HuH-7.5 (cell line): ENCODE measurements at places on chromosomes 11 and 22.

- no peak for DNase-seq
Measured at GRCh38 chr22:47781024-47781423, 1018.6 kb downstream of the TBC1D22A start.

DNA sequence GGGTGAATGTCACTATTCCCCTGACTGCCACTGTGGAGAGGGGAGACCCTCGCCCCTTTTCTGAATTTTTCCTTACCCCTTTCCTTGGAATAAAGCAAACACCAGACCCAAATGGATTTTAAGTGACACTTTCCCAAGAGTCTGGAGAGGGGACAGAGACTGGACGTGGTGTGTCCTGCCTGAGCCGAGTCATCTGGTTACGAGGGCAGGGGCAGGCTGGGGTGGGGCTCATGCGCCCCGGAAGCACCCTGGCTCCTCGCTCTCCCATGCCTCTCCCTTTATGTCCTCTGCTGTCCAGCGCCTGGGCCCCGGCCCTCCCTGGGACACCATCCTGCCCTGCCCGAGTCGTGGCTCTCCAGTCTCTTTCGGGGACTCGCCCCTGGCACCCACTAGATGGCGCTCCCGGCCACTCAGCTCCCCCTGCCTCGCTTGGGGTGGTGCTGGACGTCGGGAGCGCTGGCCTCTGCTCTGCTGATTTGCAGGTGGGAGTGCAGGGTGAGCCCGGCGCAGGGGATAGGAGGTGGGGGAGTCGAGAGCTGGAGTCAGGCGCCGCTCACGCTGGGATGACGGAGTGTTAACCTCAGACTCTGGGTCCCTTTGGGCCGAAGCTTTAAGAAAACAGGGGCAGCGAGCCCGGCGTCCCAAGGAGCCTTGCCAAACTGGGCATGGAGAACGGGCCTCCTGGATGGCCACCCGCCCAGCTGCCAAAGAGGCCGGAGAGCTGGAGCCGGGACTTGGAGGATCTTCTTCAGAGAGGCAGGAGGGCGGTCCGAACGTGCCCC is 89.8 kb downstream of the RPS6KA4 start:
- DNase-seq, result peak; percentile 69

- DNase-seq, result no peak
Measured at GRCh38 chr11:46240371-46240770, 37.1 kb upstream of the CREB3L1 start.

GRCh38 chr22:50581031-50581949 is 1.4 kb downstream of the CHKB start:
- DNase-seq, result no peak

DNA sequence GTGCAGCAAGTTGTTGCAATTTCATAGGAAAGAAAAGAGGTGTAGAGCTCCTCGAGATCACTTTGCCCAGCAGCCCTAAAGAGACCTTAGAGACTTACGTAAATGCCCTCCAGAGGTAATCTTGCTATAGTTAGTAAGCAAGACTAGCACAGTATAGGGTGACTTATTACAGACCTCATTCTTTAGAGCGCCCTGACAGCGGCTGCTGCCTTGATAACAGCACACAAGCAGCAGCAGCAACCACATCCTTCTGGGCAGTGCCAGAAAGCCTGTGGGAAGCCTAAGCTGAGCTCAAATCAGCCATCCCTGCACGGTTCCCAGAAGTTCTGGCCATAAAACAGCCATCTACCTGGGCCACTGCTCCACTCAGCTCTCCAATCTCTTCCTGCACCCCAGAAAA is 22.6 kb upstream of the OR56B1 start:
- no peak for DNase-seq
